ENCODE measurements at places on chromosomes 3 and 15.

DNA sequence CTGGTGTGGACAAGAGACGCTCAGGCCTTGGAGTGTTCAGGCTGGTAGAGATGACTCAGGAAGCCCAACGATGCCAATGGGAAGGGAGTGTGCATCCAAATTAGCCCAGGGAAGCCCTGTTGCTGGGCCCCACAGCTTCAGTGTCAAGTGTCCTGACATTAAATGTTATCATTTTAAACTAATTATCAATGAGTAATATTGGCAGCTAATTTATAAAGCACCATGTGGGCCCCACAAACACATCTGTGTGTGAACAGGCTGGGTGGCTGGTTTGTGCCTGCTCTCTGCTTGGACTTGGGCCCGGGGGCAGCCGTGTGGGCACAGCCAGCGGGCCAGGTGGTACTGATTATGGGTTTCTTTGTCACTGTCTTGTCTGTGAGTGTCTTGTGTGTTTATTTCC lies 15.0 kb downstream of the FBLN2 start:
- DNase-seq: no peak

DNA sequence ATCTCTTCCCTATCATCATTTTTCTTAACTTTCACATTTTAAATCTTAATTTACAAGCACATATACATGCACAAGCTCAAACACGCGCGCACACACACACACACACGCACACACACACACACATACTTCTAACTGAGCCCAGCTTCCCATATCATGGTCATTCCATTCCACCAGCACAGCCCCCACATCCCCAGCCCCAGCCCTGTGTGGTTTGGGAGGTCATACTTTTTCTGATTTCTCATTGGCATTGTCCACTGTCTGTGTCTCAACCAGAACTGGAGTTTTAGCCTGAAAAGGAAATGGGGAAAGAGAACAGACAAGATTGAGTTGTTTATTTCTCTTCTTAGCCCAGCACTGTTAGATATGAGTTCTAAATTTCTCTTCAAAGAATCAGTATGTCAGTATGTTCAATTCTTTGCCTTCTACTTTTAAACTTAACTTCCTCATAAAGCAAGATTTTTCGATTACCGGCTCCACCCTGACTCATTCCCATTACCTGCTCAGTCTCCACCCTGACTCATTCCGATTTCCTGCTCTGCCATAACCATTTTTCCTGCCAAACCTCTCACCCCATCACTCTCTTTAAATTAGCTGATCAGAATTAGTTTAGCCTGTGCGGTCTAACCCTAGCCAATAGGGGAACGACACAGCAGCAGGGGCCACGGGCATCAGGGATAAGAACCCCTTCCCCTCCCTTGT lies 6.4 kb downstream of the IQCF1 start:
- no peak for DNase-seq

DNA sequence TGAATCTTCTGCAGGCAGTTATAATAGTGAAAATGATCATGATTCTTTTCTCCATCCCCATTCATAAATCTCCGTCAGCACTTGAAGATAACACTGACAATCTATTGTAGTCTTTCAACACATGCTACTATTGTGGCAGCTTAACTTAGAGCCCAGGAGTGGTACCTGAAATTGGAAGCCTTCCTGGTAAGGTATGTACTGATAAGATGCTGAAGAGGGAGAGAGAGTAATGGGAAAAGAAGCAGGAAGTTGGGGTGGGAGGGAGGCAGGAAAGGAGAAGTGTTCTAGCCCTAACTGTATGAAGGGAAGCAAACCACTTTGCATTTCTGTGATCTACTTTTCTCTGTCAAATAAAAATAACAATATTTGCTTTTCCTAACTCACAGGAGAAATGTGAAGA lies 197.4 kb upstream of the RORA start:
- no peak for DNase-seq

DNA sequence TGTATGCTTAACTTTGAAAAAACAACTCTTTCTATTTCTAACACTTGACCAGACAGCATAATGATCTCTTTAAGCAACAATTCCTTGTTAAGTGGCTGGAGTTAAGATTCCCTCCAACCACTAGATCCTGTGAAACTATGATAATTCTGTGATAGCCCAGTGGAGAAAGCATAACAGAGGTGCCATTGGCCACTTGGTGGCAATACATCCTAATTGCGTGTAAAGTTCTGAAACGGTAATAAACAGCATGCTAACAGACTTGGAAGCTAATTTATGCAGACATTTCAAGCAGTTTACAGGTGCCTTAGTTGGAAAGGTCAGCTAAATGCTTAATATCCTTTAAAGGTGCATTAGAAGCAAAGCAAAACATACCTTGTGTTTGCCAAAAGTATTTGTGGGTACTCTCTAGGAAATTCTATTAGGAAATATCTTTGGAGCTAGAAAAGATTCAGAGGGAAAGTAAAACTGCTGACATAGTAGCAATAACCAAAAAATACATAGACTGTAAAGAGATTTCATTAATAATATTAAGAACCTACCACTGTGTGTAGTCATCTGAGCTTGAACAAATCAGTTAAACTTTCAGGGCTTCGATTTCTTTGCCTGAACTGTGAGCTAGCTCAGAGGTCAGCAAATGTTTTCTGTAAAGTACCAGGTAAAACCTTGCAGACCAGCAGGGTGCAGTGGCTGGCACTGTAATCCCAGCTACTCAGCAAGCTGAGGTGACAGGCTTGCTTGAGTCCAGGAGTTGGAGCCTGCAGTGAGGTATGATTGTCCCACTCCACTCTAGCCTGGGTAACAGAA lies 19.0 kb upstream of the CSTA start:
- DNase-seq: no peak

- DNase-seq: no peak
These were observed 64.3 kb downstream of the EPHB1 start for GRCh38 chr3:134859341-134859740.

GRCh38 chr3:108416111-108416869 lies 94.1 kb downstream of the MYH15 start:
- no peak for DNase-seq

DNA sequence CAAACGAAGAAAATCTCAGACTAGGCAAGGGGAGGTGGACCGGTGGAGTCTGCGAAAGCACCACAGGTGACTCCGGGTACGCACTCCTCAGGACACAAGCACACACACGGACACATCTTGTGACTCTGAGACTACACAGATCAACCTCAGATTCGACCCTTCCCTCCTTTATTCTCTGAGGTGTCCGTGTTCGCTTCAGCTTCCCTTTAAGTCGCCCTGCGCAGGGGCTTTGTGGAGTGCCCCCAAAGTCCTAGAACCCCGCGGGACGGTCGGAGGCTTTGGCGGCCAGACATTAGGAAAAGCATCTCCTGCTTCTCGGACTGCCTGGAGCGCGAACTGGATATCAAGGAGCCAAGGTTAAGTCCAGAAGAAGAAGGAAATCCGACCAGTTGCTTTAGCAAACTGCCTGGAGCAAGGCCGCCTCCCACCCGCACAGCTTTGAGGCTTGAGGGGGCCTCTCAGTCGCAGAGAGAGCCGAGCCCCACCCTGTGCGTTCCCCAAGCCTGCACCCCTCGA lies 730 bp downstream of the DGKG start:
- DNase-seq: no peak

DNA sequence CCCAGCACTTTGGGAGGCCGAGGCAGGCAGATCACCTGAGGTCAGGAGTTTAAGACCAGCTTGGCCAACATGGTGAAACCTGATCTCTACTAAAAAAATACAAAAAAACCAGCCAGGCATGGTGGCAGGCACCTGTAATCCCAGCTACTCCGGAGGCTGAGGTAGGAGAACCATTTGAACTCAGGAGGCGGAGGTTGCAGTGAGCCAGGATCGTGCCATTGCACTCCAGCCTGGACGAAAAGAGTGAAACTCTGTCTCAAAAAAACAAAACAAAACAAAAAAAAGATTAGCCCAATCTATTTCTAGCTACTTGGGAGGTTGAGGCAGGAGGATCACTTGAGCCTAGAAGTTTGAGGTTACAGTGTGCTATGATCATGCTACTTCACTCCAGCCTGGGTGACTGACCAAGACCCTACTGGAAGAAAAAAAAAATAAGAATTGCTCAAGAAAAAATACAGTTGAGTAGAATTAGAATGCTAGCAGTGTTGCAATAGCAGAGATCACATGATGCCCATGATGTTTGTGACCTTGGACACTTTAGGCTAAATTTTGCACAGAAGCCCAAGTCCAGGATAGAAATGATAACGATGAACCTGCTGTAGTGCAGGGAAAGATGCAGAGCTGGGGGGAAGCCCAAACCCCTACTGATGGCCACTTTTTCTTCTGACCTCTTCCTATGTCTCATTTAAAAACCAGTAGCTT lies 162.2 kb downstream of the LPP start:
- no peak for DNase-seq

- peak; percentile 35 for DNase-seq
These were observed 1.8 kb downstream of the STAG1 start for GRCh38 chr3:136750209-136750896.

- no peak for DNase-seq
These were observed 286.4 kb downstream of the UBE2E2 start for GRCh38 chr3:23489300-23490158.

DNA sequence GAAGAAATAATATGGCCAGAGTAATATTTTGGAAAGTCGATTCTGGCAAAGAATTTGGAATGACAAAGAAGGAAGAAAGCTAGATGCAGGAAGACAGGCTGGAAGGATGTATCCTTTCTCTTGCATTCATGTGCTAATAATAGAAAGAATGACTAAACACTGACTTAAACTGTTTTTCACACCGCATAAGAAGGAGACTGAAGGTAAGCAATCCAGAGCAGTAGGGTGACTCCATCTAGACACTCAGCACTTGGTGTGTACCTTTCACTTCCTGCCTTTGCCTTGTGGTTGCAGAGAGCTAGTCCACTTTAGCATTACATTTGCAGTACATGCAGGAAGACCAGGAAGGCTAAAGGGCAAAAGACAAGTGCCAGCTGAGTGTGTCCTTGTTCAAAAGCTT lies 234.6 kb downstream of the RBMS3 start:
- DNase-seq: no peak

DNA sequence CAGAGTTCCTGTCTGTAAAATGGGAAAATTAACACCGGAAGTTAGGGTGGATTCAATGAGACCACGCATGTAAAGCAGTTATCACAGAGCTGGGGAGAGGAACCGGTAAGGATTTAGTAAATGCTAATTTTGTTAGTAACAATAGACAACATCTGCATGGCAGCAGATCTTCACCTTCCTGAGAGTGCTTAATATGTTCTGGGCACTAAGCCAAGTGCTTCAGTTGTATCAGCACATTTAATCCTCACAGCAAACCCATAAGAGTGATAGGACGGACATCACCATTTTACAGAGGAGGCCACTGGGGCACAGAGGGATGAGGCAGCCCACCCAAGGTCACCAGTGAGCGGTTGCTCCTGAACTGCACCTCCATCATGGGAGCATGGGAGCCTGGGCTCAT lies 189.4 kb downstream of the WNT5A start:
- DNase-seq: no peak

DNA sequence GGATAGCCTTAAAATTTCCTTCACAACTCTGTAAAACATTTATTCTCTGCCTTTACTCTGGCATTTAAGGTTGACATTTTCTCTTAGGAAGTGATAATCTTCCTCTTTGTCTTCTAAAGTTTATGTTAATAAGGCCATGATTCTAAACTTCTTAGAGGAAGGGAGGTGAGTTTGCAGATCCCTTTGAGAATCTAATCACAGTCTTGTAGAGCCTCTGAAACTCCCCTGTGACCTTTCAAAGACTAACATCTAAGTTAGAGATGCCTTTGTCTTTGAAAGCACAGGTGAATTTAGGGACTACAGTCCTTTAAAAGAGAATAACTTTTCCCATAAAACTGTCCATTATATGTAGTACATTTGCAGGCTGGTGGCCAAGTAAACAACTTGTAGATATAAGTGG lies 115.1 kb downstream of the PLCL2 start:
- no peak for DNase-seq

DNA sequence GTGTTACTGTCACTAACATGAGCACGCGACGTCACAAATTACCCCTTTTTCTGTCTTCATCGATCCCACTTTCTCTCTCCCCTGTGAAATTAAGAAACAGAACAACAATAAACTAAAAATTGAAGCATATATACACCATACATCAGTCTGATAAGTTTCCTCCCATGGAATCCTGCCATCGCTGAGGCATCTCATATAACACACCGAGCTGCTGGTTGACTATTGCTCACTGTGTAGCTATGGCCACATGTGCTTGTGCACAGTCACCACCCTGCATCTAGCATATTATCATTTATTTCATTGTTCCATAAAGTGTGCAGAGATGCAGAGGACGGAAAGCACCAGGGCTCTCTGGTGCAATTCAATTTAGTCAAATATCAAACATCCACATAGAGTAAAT lies 777.9 kb upstream of the ARRDC4 start:
- DNase-seq: no peak

DNA sequence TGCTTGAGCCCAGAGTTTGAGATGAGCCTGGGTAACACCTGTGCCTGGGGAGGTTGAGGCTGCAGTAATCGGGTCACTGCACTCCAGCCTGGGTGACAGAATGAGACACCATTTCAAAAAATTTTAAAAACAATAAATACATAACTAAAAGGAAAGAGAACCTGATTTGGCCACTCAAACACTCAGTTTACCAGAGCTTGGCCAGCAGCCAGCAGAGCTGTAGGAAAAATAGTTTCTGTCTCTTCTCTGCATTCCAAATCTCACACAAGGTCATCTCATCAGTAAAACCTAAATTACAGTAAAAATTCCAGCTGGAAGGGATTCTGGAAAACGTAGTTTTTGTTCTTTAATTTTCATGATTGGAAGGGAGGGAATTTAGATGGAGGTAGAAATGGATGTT lies 7.8 kb upstream of the PPM1L start:
- DNase-seq: no peak

DNA sequence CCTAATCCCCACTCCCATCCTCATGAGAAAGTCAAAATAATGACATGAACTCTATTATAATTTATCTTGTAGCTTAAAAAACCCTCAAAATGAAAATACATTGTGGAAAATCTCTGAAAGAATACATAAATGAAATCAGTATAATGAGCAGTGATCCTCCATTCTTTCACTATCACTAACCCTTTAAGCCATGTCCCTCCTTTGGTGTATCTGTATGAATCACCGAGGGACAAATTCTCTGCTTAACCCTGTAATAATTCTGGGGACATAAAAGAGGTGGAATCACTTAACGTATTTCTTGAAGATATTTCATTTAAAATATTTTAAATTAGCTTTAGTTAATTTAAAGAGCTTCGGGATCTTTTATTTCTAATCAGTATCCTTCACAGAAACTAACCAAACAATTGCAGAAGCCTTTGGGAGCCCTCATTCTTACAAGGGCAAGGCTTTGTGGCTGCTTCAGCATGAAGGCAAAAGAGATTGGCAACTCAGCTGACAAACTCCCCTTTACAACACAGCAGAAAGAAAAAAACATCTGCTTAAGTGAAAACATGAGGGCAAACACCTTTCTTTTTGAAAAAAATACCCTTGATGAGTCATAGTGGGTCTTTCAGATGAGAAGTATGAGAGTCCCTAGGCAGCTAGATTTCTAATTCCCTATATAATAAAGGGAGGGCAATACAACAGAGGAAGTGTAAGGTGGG lies 44.0 kb upstream of the ALCAM start:
- DNase-seq: no peak

GRCh38 chr3:99407257-99407656 lies 231.1 kb upstream of the COL8A1 start:
- DNase-seq: no peak
